ENCODE measurements at places on chromosomes 3 and 15.

DNA sequence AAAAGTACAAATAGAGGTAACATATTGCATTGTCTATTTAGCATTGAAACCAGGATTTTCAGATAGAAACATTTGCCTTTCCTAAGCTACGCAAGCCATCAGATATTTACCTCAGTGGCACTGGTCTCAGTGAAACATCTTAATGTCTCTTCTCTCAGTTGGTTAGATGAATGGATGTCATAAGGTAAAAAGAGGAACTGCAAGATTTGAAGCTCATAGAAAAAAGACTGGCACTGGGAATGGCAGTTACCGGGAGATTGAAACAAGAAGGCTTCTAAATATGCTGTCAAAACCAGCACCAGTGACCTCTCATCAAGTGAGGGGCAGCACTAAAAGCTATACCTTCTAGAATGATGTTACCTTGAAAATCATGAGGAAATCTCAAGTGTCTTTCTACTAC, 486.4 kb downstream of the FHIT start:
- no peak for DNase-seq

DNA sequence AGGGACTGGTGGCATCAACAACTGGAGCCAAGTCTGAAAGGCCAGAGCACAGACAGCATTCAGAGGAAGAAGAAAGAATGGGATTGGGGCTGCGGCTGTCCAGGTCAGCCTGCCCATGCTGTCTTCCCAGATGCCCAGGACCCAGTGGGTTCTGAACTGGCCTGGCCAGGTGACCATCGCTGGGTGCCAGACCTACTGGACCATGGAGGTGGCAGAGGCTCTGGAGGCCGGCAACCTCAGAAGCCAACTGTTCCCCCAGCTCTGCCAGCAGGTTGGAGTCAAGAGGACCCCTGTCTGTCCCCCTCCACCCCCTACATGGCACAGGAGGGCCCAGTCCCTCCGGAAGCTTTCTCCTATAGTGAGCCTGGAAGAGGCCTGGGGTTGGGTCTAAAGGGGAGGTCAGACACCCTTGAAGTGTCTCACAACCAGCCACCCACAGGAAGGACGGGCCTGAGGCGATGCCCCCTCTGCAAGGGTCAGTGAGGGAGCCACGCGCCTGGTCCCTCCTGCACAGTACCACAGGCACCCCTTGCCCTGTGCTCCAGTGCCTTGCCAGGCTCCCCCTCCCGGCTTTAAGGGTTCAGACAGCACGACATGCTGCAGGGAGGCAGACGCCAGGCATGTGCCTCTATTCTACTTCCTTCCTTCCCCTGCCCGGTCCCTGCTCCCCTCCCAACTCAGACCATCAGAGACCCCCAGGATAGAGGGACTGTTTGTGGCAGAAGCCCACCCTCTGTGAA, 43.2 kb downstream of the DNAH1 start:
- no peak for DNase-seq

- no peak for DNase-seq
Observed at GRCh38 chr3:9861201-9861600, 17.4 kb upstream of the RPUSD3 start.

DNA sequence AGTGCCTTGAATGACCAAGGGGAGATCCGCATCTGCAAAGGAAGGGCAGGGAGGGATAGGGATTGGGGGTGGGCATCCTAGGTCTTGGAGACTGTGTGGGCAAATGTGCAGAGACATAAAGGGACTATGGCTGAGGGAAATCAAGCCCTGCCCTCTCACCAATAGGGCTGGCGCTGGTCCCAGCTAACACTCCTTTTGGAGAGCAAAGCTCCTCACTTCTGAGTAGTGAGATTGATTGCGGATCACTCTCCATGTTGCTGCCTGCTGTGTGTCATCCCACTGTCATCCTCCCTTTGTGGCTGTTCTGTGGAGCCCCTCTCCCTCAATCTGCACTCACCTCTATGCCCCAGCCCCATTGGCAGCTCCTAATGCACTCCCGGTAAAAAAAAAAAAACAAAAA, 2.2 kb upstream of the CELSR3 start:
- DNase-seq: no peak

- DNase-seq: no peak
Observed at GRCh38 chr3:25355034-25355885, 72.8 kb upstream of the RARB start.

DNA sequence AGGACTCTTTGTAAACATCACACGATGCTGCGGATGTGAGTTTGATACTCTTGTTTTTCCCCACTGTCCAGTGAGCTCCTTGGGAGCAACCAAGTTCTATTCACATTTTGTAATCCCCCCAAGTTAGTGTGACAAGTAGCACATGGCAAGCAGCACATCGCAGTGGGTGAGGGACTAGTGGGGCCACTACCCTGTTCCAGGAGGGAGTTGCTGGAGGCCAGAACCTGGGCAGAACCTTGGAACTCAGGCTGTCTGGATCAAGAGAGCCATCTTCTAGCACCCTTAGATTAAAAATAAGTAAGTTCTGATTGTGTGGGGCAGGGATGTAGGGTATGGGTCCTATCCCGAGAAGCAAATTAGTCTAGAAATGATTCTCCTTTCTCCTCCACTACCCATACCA, 91.7 kb downstream of the CHRNA7 start:
- no peak for DNase-seq

- peak; percentile 19 for DNase-seq
Observed at GRCh38 chr15:84598993-84599392, 1.8 kb upstream of the ZSCAN2 start.

GRCh38 chr15:48046813-48047438, 73.9 kb upstream of the SLC24A5 start:
- no peak for DNase-seq

DNA sequence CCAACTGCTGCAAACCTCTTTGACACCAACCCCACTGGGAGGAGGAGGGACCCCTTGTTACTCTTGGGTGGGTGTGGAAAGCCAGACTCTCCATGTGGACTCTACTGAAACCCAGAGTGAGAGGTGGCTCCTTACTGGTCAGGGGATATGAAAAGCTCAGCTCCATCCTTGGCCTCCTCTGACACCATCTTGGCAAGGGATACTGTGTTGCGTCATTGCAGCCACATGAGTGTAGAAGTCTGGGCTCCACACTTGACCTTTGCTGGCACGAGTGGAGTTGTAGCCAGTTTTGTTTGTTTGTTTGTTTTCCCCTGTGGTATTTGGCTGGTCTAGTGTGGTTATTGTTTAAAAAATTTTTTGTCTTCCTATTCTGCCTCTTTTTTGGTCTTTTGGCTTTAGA, 289.1 kb downstream of the GAP43 start:
- no peak for DNase-seq

DNA sequence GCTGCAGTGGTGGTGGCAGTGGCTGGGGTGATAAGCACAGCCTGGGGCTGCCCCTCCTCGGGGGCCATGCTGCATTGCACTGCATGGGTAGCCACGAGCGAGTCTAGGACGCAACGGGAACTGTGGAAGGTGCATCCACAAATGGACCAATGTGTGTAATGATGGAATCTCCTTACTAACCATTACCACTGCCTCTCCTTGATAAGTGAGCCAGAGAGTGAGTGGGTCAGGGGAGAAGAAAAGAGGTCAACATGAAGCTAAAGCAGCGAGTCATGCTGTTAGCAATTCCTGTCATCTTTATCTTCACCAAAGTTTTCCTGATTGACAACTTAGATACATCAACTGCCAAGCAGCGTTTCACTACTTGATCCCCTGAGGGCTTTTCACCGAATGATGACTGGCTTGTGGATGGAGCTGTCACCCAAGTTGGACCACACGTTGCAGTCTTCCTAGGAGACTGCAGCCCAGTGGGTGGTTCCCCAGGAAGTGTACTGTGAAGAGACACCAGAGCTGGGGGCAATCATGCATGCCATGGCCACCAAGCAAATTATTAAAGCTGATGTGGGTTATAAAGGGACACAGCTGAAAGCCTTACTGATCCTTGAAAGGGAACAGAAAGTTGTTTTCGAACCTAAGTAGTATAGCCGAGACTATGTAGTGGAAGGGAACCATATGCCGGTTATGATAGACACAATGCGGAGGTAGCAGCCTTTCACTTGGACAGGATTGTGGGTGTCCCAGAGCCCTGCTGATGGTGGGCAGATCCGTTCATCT, 20.6 kb downstream of the SAMD7 start:
- DNase-seq: no peak

DNA sequence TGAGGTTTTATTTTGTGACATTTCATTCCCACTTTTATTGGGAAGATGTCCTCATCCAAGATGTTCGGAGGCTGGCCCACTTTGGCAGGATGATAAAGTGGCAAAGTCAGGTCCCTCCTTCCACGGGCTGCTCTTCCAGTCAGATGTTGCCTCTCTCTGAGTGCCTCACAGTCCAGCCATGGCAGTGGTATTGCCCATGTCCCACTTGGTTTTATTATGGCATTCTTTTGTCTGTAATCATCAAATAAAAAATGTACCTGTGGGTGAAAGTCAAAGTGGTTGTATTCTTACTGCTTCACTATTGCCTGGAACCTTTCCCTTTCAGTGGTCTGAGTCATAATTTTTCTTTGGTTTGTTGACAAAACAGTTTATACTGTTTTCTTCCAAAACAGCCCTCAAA, 20.2 kb downstream of the ARNT2 start:
- no peak for DNase-seq

- DNase-seq: no peak
Observed at GRCh38 chr15:36632226-36632625, 52.8 kb downstream of the CDIN1 start.

DNA sequence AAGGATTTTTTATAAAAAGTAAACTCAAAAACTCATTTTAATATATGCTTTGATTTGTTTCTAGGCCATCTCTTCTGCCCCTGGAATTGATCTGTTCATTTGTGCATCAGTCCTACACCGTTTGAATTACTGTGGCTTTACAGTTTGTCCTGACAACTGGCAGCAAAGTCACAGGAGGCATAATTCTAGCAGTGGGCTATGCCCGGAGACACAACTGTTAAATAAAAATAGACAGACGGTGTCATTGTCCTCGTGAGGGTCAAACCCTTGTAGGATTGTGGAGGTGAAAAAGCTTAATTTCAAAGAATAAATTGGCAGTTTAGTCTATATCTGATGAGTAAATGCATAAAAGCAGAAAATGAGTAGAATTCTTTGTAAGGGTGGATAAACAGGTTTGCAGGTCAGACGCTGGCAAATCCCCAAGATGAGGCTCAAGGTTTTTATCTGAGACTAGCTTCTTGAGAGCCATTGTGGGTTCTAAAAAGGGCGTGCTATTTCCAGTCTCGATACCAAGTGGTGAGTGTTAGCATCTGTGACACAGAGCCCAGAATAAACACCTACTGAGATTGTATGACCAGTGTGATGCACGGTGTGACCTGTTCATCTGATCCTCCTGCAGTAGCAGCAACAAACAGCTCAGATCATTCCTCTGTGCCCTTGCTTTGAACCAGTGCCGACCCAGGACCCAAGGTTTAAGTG, 51.5 kb upstream of the SLCO3A1 start:
- no peak for DNase-seq

DNA sequence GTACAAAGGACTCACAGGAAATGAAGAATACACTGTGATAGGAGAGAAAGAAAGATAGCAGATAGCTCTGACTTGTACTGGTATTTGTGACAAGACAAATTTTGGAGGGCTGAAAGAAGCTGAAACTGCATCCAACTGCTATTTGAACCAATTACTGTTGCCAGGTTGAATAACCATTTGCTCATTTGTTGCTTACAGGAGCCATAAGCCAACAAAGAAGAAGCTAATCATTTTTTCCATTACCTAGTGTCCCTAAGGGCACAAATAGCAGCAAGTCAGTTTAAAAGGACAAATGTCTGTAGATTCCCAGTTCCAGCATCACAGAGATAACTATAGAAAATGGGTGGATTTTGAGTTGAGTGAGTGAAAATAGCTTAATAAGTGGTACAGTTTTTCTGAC, 376.9 kb upstream of the ARPP21 start:
- DNase-seq: no peak

GRCh38 chr3:172283841-172284357, 164.4 kb downstream of the GHSR start:
- no peak for DNase-seq

- no peak for DNase-seq
Observed at GRCh38 chr15:63490345-63491034, 13.9 kb upstream of the USP3 start.

DNA sequence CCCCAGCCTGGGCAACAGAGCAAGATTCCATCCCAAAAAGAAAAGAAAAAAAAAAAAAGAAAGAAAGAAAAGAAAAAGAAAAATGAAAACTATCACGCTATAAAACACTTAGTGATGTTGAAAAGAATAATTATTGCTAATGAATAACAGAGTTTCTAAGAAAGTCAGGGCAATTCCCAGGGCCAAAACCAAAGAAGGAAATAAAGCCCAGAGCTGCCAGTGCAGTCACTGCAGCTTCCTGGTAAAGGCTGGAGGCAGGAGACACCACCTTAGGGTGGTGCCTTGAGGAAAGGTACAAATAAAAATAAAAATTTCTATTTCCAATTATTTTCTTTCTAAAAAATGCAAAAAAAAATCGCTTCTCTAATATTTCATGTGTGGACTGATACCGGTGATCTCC, 19.7 kb upstream of the UACA start:
- no peak for DNase-seq

- DNase-seq: no peak
Observed at GRCh38 chr3:133474251-133474801, 74.5 kb downstream of the BFSP2 start.

Measured in stimulated activated naive CD8-positive, alpha-beta T cell treated with anti-CD3 and anti-CD28 coated beads, Interleukin-15, amount 100 ng/mL, for 72 hours (primary cell).